ENCODE measurements at places on chromosomes 11 and 22.

- no peak for ATAC-seq
Measured at GRCh38 chr11:3671334-3672254, at the start of gene CHRNA10. TSS of gene CHRNA10 (minus strand) at chr11:3671384. CDS start at chr11:3671312, 72 bp downstream.

- ATAC-seq, result no peak
Measured at GRCh38 chr22:50726643-50727340, 11.2 kb upstream of the ACR start.

GRCh38 chr11:122749005-122749687 is 89.2 kb upstream of the CRTAM start:
- ATAC-seq, result peak; percentile 90

GRCh38 chr22:31055635-31056159 is 25.4 kb upstream of the SMTN start:
- ATAC-seq, result no peak

DNA sequence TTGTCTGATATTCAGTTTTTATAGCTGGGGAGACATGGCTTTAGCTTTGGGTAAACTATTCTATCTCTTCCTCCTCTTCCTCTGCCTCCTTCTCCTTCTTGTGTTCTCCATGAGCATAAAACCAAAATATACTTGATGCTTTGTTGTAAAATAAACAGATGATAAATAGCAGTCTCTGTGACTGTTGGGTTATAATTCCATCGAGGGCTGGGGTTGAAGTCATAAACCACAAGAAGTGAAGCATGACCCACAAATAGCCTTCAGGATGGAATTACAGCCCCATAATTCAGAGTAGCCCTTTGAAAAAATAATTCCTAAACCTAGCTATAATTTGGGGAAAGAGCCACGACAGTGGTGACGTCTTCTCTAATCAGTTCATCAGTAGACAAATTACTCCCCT is 177.7 kb downstream of the SNX19 start:
- ATAC-seq, result no peak

DNA sequence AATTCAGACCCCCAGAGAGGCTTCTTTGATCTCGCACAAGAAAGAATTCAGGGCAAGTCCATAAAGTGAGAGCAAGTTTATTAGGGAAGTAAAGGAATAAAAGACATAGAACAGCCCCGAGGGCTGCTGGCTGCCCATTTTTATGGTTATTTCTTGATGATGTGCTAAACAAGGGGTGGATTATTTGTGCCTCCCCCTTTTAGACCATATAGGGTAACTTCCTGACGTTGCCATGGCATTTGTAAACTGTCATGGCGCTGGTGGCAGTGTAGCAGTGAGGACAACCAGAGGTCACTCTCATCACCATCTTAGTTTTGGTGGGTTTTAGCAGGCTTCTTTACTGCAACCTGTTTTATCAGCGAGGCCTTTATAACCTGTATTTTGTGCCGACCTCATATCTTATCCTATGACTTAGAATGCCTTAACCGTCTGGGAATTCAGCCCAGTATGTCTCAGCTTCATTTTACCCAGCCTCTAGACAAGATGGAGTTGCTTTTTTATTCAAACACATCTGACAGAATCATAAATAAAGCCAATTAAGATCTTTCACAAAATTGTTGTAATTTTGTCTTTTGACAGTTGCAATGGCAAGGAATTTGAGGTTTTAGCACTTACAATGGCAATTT is 7.6 kb downstream of the DDIAS start:
- ATAC-seq, result no peak

DNA sequence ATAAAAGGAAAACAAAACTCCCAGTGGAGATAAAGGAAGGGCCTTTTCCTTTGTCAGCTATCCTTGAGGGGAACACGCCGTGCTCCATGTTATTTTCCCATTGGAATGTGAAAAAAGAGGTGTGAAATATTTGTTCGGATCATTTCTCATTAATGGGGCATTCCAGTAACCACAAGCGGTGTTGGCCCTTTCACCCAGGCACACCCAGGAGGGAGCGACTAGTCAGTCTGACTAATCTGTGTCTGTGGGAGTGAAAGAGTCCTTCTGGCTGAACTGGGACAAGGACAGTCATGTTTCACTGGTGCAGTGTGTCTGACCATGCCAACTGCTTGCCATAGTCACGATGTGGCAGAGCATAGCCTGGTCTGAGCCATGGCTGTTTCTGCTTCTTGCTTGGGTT is 13.0 kb upstream of the MYEOV start:
- ATAC-seq, result no peak

- ATAC-seq, result no peak
Measured at GRCh38 chr22:38923463-38924346, 33.7 kb upstream of the APOBEC3A start.

- ATAC-seq, result no peak
Measured at GRCh38 chr22:41863472-41863871, 30.6 kb downstream of the SREBF2 start.

DNA sequence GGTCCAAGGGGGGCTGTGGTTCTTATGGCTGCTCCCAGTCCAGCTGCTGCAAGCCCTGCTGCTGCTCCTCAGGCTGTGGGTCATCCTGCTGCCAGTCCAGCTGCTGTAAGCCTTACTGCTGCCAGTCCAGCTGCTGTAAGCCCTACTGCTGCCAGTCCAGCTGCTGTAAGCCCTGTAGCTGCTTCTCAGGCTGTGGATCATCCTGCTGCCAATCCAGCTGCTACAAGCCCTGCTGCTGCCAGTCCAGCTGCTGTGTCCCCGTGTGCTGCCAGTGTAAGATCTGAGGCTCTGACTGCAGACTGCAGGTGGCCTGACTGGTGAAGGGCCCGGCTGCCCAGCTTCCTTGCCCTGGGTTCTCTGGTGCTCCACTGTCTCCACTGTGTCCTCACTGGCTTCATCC is 696 bp downstream of the KRTAP5-5 start:
- ATAC-seq, result no peak

DNA sequence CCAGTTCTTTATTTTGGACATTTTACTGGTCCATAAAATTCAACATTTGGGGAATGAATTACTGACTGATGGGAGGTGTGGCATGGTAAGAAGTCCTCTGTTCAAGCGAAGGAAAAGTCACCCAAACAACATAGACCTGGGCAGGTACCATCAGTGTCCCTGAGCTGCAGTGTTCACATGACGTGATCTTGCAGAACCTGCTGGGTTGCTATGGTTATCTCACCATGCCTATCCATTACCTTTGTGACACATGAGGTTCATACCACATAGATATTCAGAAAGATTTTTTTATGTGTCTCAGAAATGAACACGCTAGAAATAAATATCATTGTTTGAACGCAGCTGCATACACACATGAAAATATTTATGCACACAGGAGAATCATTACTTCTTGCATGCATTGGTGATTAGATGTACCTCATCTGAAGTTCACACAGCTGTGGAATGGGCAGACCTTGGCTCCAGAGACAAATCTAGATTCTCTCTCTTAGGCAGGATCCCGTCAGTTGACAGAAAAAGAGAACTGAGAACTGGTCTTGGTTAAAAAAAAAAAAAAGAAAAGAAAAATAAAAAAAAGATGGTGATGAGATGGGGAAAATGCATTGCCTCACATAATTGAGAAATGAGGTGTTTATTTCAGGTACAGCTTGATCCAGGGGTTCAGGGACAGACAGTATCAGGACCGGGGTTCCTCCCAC is 21.4 kb upstream of the RCN1 start:
- ATAC-seq, result no peak

DNA sequence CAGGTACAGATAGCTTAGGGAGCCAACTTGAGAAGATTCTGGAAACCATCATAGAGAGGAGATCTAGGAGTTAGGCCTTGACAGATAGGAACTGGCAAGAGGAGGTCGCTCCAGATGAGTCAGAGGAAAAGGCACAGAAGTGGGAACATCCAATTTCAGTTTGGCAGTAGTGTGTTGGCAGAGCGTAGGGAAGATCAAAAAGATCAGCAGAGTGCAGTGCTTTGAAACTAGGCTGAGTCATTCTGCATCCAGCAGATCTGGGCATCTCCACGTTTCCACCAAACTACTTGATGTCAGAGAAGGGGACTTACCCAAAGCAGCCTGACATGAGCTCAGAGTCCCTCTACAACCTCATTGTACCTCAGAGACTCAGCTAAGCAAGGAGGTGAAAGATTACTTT is 58.5 kb downstream of the GAB4 start:
- ATAC-seq, result peak; percentile 36

DNA sequence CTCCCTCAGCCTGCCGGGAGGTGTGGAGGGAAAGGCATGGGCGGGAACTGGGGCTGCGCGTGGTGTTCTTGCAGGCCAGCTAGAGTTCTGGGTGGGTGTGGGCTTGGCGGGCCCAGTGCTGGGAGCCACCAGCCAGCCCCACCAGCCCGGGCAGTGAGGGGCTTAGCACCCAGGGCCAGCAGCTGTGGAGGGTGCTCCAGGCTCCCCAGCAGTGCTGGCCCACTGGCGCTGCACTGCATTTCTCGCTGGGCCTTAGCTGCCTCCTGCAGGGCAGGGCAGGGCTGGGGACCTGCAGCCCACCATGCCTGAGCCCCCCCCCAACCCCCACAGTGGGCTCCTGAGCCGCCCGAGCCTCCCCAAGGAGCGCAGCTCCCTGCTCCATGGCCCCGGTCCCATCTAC is 304.2 kb downstream of the KCNA4 start:
- ATAC-seq, result no peak

- ATAC-seq, result no peak
Measured at GRCh38 chr11:98453378-98453777, 567.4 kb upstream of the CNTN5 start.

- no peak for ATAC-seq
Measured at GRCh38 chr11:10113852-10114251, 180.2 kb downstream of the SBF2 start.

- no peak for ATAC-seq
Measured at GRCh38 chr11:85783758-85784157, 27.2 kb downstream of the SYTL2 start.

GRCh38 chr22:24200619-24201212 is 19.4 kb downstream of the SUSD2 start:
- ATAC-seq, result no peak

DNA sequence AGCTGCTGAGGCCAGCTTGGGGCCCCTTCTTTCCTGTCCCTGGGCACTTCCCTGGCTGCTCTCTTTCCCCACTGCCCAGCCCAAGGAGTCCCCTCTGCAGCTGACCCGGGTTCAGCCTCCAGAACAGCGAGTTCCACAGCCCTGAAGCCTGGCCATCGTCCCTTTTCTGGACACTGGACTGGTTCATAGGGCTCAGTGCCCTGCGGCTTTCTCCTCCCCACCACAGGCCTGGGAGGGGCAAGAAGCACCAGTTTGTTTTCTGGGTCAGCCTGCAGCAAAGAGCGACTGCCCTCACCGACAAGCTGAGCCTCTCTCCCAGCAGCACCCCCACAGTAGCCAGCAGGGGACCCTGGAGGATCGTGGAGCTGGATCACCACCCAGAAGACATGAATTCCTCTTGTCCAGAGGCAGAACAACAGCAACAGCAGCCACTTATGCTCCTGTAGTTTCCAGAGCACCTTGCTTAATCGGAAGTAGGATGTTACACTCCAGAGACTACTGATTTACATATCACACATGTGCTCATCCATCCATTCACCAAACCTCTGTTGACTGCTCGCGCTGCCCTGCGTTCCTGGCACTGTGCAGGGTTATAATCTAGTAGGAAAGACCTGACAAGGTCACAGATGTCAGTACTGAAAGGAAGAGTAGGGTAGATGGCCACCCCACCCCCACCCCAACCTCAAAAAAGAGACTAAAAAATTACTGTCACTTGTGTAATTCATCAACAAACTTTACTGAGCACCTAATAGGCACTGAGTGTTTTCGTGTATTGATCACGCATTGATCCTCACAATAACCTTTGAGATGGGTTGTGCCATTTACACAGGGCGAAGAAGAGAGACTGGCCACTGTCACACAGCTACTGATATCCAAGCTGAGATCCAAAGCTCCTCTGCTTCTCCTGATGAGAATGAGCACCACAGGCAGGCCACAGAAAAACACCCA is 13.0 kb upstream of the CXCR5 start:
- ATAC-seq, result peak; percentile 28

DNA sequence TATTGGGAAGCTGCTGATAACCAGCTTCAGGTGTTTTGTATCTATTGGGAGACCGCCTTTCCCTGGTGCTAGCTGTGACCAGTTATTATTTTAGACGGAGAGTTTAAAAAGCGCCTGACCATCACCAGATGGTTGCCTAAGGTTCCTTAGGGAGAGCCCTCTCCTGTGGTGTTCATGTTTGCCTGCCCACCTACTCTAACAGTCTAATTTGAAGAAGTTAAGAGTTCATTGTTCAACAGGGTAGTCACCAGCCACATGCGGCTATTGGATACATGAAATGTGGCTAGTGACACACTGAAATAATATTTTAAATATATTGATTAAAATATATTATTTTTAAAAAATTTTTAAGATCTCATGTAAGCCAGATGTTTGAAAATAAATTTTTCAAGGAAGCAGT is 71.3 kb upstream of the SLN start:
- no peak for ATAC-seq

GRCh38 chr11:130894322-130895025 is 21.8 kb downstream of the SNX19 start:
- peak; percentile 39 for ATAC-seq

- no peak for ATAC-seq
Measured at GRCh38 chr22:40416636-40417035, 46.2 kb downstream of the SGSM3 start.

DNA sequence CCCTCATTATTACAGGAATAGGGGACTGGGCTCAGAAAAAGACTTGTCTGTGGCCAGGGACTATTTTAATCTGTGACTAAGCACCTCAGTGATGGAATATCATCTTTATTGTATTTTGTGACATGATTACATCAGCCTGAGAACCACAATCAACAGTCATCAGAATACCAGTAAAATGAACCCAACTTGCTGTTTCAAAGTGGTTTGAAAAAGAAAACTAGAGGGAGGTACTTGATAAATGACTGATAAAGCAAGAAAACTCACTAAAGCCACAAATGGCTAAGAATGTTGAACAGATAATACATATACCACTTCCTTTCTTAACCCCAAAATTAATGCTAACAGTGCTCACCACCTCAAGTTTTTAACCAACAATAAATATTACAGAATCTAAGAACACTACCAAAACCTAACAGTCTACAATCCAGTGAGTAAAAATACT is 155.7 kb downstream of the ATG16L2 start:
- peak; percentile 93 for ATAC-seq

DNA sequence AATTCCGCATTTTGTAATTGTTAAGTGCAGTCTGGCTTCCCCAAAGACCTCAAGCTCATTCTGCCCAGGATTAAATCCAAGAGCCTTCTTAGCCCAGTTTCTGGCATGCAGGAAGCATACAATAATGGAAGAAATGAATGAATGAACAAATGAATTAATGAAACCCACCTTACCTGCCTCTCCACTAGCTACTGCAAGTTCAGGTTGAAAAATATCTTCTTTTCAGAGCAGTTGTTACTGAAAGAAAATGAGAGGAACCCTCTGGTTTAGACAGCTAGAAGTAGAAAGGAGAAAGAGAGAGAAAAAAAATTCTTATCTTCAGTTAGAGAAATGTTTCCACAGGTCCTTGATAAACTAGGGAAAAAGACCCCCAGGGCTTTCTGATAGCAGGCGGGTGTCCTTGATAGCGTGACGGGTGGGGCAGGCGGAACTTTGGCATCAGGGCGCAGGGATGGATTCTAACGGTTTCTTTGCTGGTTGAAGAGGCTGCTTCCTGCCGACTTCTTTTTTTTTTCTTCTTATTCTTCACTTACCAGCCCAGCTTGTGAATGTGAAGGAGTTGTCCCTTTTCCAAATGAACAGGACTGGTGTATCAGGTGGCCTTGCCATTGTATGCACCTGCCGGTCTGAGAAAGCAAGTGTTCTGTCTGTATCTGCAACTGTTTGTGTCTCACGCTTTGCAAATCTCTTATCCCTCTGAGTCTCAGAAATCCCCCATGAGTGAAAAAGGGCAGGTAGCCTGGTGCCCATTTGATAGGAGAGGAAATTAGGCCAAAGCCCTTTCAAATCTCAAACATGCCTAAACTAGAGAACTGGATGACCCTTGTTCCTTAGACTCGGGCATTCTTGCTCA is 10.0 kb downstream of the LMO2 start:
- ATAC-seq, result no peak
